ENCODE measurements at places on chromosomes 2 and 18.

DNA sequence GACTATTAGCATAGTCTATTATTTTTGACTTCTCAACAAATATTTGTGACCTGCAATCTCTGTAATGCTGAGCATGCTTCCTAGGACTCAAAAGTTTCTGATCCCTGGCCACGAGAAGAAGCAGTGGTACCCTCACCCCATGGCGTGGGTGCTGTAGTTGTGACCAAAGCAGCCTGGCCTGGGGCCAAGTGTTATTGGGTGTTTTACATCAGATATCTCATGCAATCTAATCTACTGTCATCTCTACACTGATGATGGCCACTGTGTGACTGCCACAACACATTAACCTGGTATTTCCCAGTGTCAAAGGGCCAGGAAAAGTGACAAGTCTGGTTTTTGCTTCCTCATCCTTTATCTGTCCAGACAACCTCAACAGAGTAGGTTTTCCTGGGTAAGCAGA, 80.8 kb upstream of the WIPF1 start:
- no peak for DNase-seq

DNA sequence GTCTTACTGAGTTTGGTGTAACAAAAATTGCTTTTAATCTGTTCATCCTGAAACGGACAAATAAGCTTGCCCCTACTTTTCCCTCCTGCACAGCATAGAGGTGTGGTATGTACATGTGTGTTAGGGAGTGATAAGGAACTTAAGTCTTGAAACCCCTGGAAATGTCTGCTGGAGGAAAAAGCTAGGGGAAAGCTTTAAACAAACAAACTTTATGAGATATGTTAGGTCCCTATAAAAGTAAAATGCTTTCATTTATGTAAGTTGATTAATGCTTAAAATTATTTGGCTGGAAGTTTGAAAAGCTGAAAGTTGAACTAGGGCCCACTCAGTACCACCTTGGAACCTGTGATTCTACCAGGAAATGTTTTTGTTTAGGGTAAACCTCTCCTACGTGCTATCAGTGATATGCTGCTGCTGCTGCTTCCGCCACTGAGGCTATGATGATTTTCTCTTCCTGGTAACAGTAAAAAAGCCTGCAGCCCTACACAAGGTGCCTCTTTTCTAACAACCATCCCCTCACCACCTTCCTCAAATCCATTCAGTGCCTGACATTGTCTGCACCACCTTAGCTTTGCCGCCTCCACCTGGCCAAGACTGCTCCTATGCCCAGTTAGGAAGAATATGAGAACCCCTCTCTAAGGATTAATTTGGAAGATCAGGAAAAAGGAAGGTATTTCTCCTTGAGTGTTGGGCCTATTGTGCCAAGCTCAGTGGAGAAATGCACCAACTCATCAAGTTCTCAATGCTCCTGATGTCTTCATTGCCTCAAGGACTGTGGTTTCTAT, 2.5 kb upstream of the YES1 start:
- no peak for DNase-seq

- DNase-seq, result no peak
Observed at GRCh38 chr2:230250231-230250630, 24.7 kb downstream of the SP140 start.

DNA sequence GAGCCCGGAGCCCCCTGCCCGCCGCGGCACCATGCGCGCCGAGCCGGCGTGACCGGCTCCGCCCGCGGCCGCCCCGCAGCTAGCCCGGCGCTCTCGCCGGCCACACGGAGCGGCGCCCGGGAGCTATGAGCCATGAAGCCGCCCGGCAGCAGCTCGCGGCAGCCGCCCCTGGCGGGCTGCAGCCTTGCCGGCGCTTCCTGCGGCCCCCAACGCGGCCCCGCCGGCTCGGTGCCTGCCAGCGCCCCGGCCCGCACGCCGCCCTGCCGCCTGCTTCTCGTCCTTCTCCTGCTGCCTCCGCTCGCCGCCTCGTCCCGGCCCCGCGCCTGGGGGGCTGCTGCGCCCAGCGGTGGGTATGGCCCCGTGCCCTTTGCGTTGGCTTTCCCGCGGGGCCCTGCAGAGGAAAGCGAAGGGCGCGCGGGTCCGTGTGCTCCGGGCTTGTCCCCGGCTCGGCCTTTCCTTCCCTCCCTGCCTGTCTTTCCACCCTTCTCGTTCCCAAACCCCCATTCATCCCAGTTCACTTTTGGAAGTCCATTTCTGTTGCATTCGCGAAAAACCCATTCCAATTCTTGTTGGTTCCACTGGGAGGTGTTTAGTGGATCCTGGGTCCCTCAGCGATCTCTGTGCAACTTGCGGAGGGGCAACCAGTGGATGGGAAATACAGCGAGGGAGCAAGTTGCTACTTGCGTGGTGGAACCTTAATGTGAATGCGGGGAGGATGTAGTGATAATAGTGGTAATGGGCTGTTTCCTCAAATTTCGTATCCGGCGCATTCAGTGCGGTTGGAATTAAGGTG, 599 bp downstream of the ADAM23 start:
- DNase-seq, result no peak

DNA sequence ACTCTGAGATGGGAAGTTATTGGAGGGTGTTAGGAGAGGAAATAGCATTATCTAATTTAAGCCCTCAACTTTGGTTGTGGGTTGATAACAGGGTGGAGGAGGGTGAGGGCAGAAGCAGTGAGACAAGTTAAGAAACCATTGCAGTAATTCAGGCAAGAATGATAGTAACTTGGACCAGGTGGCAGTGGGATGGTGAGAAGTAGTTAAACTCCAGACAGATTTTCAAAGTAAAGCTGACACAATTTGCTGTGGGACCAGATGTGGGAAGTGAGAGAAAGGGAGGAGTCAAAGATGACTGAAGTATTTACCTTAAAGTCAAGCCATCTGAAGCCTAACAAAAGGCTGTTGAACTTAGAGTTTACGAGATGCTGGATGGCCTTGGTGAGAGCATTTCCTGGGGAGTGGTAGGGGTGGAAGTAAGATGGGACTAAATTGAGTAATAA, 163.2 kb upstream of the KLF7 start:
- no peak for DNase-seq

Measured in left renal pelvis (tissue), 4 donors.